WTC11 (cell line): ENCODE measurements at places on chromosomes 7 and 10. TPM values are rescaled to one million over a fixed set of nuclear protein-coding genes. Genes with fewer than 3 reads are reported as not detected.

DNA sequence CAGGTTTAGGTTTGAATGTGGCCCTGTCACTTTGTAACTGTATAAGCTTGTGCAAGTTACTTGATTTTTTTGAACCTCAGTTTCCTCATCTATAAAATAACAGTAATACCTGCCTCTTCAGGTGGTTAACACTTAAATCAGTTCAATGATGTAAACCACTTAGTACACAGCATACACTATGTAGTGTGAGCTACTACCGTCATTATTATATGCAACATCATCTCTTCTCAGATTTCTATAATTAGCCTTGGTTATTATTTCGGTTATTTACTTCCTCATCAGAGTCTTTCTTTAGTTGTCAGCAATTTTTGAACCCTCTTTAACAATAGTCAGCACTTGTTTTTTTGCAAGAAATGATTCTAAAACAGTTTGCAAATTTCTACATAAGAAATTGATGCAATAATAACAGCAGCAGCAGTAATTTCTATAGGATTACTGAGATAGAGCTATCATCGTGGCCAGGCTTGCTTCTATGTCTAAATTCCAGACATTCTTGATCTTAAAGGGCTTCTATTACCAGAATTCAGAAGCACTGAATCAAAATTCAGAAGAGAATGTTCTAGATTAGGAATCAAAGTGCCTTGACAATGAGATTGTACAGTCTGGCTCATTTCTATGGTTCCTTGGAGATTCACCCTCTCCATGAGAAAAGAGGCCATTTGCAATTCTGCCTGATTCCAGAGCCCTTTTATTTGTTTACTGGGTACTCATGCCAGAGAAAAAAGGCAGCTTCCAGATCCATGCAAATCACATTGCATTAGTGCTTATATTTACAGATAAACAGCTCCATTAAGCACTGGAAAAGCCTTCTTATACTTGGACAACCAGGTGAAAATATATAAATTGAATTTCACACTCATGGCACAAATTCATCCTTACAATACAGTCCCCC, 25.0 kb upstream of the WDR11 start:
- no peak for DNase-seq

- DNase-seq: no peak
Observed at GRCh38 chr7:91185771-91186170, 78.5 kb upstream of the FZD1 start.

DNA sequence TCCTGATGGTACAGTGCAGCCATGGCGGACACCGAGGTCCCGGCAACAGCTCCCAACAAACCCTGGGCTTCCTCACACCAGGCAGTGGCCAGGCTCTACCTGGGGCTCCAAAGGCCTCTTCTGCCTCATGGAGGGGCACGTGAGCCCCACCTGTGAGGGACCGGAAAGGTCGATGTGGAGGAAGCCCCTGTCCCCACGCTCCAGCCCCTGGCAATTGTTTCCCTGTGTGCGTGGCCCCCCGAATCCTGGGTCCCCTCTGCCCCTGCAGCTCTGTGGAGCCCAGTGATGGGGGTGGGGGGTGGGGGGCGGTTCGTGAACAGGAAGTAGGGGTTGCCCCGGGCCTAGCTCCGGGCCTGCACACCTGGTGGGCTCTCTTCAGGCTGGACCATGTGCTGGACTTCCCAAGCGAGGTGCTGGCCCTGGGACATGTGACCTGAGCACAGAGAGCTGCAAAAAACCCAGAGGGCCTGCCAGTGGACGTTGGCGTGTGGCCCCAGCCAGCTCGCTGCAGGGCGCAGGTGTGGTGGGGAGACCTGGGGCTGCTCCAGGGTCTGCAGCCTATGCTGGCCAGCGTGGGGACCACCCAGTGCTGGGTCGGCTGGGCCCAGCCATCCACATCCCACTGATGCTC, 72.6 kb downstream of the INPP5A start:
- peak; percentile 7 for DNase-seq

SMKR1 gene
- 0.23 to 0.50 TPM (median 0.34 TPM) in 3 replicates for total RNA-seq
